ENCODE measurements at places on chromosomes 7 and 10.

DNA sequence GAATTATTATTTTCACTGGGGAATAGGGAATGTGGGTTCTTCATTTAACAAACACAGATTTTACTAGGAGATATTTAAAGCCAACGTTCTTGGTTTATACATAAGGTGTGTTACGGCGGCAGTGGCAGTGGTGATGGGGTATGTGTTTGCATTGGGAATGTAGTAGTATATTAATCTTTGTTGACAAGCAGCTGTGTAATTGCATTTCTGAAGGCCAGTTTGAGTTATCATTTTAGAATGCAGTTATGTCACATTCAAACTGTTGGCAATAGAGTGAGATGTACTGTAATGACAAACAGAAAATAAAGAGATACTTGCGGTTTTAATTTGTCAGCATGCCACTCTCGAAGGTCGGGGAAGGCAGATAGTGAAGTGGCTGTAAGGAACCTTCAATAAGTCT lies 628.6 kb upstream of the POM121L12 start:
- DNase-seq, result no peak

DNA sequence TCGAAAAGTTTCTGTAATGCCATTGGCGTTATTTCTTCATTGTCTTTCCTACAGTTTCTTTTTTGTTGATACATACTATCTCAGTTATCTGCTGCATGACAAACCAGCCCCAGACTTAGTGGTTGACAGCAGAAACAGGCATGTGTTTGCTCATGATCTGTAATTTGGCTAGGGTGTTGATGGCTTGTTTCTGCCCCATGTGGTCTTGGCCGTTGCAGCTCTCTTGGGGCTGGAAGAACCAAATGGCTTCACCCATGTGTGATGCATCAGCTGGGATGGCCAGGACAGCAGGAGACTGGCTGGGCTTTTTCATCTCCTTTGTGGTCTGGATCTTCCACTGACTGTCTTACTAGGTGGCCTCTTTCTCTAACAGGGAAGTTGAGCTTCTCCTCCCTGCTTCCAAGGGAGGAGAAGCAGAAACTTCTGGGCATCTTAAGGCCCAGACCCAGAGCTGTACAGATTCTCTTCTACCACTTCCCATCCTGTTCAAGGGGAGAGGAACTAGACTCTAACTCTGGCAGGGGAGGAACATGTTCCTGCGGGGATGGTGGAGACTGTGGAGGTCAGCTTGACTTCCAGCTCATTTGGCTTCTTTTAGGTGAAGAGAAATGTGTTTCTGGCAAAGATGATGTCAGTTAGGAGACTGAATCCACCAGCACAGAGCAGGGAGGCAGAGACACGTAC lies 89.3 kb downstream of the FANK1 start:
- no peak for DNase-seq

DNA sequence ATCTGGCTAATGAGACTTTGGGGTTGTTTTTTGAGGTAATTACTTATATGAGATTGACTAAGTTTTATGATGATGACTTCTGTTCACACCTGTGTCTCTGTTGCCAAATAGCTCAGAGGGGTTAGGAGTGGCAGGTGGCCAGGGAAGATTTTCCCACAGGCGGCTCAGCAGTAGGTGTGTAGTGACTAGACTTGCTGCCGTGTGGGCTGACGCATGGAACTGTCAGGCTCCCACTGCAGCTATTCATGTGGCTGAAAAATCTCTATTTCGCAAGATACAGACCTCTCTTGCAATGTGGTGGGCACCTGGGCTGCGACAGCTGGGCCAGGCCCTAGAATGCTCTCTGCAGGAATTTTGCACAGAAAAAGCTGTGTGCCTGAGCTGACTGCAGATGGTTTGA lies 1.4 kb downstream of the CPA4 start:
- no peak for DNase-seq

GRCh38 chr10:121974019-121974534 lies 940 bp downstream of the NSMCE4A start:
- no peak for DNase-seq

- no peak for DNase-seq
These were observed 26.0 kb upstream of the GLI3 start for GRCh38 chr7:42262964-42263363.
